ENCODE measurements at places on chromosomes 16 and 17.

DNA sequence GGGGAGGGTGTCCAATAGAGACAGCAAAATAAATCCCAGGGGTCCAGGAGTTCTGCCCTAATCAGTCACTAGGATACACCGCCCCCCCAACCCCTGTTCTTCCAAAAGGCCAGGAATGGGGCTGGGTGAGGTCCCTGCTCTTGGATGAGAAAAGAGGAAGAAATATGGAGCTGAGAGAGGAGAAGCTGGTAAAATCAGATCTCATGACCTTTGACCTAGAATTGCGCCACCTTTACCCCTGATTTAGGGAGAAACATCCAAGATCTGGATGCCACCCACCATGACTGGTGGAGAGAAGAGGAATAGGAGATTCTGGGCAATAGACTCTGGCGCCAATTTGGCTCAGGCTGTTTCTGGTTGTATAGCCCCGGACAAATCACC, 707 bp upstream of the CACNB1 start:
- H3K36me3 ChIP-seq, result peaks cover 19% of the 10 kb centered on the region
- H3K4me1 ChIP-seq, result peaks cover 24% of the 10 kb centered on the region
- DNase-seq, result no peak
- H3K4me3 ChIP-seq, result peak overlapping the region; percentile 75
- no peaks in the 10 kb centered on the region for H3K27me3 ChIP-seq

- peak; percentile 87 for DNase-seq
- no peak overlapping the region for H3K27ac ChIP-seq
- H3K4me1 ChIP-seq, result peaks cover 15% of the 10 kb centered on the region
- no peaks in the 10 kb centered on the region for H3K27me3 ChIP-seq
- no peak overlapping the region for H3K4me3 ChIP-seq
- H3K36me3 ChIP-seq, result peaks cover under 1% of the 10 kb centered on the region
These were observed 19.9 kb downstream of the SNX11 start for GRCh38 chr17:48127371-48128051.

- H3K36me3 ChIP-seq, result no peaks in the 10 kb centered on the region
- H3K27ac ChIP-seq, result no peak overlapping the region
- no peak overlapping the region for H3K4me3 ChIP-seq
- H3K4me1 ChIP-seq, result no peaks in the 10 kb centered on the region
- no peak for DNase-seq
These were observed 65.3 kb upstream of the CNEP1R1 start for GRCh38 chr16:49959552-49960277.

GRCh38 chr16:9658164-9658563, 524.1 kb downstream of the GRIN2A start:
- no peaks in the 10 kb centered on the region for H3K4me1 ChIP-seq
- no peaks in the 10 kb centered on the region for H3K27me3 ChIP-seq
- H3K36me3 ChIP-seq, result no peaks in the 10 kb centered on the region
- H3K27ac ChIP-seq, result no peak overlapping the region
- H3K4me3 ChIP-seq, result no peak overlapping the region
- DNase-seq, result no peak

GRCh38 chr16:30963925-30964511, 6.5 kb downstream of the SETD1A start:
- H3K36me3 ChIP-seq, result peaks cover 27% of the 10 kb centered on the region
- H3K4me1 ChIP-seq, result peaks cover 2% of the 10 kb centered on the region
- H3K27ac ChIP-seq, result no peak overlapping the region
- no peak for DNase-seq
- no peaks in the 10 kb centered on the region for H3K27me3 ChIP-seq

GRCh38 chr16:77679901-77680300, 42.4 kb upstream of the NUDT7 start:
- H3K27ac ChIP-seq, result no peak overlapping the region
- H3K27me3 ChIP-seq, result 0 out of 2 replicates have a peak, but pooled peaks cover 6% of the 10 kb centered on the region
- no peaks in the 10 kb centered on the region for H3K36me3 ChIP-seq
- DNase-seq, result no peak
- H3K4me3 ChIP-seq, result no peak overlapping the region

- no peaks in the 10 kb centered on the region for H3K4me1 ChIP-seq
- DNase-seq, result no peak
- H3K27ac ChIP-seq, result no peak overlapping the region
- peaks cover 44% of the 10 kb centered on the region for H3K27me3 ChIP-seq
These were observed 9.6 kb downstream of the KIF19 start for GRCh38 chr17:74335529-74336062.

GRCh38 chr16:86303787-86304678, 206.3 kb upstream of the FOXF1 start:
- H3K4me3 ChIP-seq, result no peak overlapping the region
- peaks cover 79% of the 10 kb centered on the region for H3K27me3 ChIP-seq
- no peak overlapping the region for H3K27ac ChIP-seq
- no peaks in the 10 kb centered on the region for H3K36me3 ChIP-seq
- no peak for DNase-seq

DNA sequence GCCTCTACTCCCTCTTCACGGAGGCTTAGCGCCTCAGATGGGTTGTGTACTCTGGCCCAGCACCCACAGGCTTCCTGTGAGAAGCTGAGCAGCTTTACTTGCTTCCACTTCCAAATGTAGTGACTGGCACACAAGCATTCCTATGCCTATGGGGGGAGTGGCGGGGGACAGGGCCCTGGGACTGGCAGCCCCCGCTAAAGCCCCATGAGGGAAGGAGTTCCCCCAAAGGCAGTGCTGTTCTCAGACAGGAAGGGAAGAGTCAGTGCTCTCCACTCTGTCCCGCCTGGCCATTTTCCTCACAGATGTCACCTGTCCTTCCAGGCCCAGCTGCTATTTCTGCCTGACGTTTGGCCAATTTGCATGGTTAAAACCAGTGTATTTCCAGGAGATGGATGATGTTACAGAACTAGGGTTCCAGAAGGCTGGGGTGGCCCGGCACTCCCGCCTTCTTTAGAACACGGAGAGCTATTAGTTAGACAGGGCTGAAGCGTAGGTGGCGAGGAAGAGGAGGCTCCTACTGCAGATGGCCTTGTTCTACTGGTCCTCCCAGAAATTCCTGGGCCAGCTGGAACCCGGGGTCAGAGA, 83.9 kb upstream of the FBXO47 start:
- H3K36me3 ChIP-seq, result no peaks in the 10 kb centered on the region
- no peak overlapping the region for H3K4me3 ChIP-seq
- H3K4me1 ChIP-seq, result no peaks in the 10 kb centered on the region
- no peak overlapping the region for H3K27ac ChIP-seq

DNA sequence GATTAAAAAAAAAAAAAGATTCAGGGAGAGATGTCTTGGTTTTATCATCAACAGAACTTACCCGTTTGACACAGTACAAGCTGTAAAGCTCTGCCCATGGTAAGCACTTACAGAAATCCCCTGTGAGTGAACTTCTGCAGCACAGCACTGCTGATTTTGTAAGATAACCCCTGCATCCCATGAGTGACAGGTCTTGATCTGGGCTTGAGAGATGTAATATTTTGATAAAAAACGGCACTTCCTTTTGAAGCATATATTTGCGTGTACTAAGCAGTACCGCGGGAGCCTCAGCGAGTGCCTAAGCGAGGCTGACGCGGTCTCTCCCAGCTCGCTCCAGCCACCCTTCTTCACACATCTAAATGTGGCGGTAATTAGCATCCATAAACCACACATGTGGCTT, 50.5 kb downstream of the IKZF3 start:
- H3K27ac ChIP-seq, result no peak overlapping the region
- DNase-seq, result no peak
- H3K4me3 ChIP-seq, result no peak overlapping the region
- no peaks in the 10 kb centered on the region for H3K36me3 ChIP-seq

DNA sequence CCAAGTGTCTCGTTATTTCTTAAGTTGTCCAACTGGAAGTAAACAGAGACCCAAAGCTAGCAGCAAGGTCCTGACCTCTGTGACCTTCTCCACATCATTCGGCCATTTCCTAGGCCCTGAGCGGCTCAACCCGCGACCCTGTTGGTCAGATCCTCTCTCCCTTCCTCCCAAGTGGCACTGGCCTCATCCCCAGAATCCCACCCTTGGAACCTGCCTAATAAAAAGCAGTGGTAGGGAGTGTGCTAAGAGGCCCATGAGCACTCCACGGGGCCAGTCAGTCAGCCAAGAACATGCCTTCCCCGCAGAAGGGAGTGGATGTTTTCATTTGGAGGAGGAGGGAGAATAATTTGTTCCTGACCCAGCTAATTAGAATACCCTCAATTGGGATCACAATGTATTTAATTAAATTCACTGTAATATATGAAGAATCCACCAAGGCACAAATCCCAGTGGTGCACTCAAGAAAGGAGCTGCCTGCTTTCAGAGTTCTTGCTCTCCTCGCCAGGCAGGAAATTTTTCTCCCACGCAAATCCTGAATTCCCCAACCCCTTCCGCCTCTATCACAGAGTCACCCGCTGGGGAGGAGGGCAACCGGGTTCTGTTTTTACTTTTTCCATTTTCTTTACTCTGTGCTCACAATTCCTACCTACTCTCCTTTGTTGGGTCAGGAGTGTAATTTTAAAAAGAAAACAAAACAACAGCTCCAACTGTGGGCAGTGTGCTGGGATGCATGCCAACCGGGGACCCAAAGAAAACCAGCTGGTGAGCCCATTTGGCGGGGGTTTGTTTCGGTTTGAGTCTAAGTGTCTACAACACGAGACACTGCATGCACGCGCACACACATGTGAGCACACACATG, 153.4 kb downstream of the ZFHX3 start:
- no peak overlapping the region for H3K27ac ChIP-seq
- H3K36me3 ChIP-seq, result no peaks in the 10 kb centered on the region
- no peaks in the 10 kb centered on the region for H3K4me1 ChIP-seq
- H3K4me3 ChIP-seq, result no peak overlapping the region

DNA sequence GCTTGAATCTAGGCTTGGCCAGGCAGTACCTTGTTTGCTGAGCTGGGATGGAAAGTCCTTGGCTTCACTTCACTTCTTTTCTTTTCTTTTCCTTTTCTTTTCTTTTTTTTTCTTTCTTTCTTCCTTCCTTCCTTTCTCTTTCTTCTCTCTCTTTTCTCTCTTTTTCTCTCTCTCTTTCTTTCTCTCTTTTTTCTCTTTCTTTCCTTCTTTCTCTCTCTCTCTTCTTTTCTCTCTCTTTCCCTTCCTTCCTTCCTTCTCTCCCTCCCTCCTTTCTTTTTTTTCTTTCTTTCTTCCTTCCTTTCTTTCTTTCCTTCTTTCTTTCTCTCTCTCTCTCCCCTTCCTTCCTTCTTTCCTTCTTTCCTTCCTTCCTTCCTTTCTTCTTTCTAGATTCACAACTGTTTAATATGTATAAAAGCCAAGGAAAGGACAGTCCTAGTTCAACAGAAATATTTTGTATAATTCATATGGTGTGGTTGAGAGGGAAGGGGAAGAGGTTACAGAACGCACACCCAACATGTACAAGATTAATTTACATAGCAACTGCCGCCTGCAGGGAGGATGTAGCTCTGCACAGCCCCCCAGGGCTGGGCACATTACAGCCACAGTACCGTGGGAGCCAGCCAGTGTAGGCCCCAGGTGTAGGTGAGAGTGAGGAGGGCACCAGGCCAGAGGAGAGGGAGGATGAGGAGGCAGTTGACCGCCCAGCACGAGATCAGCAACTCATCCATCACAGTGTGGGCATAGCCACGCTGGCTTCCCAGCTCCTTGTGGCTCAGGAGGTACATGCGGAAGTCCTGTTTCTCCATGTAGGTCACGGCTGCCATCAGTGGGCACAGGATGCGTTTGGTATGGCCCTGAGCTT, 9.7 kb upstream of the ITGB3 start:
- no peaks in the 10 kb centered on the region for H3K27me3 ChIP-seq
- no peak overlapping the region for H3K27ac ChIP-seq
- no peak overlapping the region for H3K4me3 ChIP-seq
- no peaks in the 10 kb centered on the region for H3K36me3 ChIP-seq
- H3K4me1 ChIP-seq, result peaks cover 21% of the 10 kb centered on the region

DNA sequence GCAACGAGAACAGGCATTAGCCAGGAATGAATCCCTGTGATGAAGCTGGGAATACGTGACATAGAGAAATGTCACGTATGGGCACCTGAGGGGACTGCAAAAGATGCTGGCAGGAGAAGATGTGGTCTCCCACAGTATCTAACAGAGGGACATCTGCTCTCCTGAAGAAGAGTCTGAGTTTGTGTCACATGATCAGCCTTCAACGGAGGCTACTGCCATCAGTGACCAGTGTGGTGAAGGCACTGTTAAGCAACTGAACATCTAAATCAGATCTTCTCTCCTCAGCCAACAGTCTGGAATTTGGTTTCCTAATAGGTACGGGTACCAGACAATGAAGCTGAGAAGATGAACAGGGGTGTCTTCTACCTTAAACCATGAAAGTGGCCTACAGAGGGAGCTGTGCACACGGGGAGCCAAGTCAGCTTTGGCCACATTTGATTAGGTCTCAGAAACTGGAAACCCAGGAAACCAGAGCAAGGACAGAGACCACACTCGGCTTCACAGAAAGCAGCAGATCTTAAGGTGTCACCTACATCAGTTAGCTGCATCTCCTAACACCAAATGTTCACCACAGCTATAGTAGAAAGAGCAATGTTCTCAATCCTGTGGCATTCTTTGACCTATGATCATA, 41.8 kb downstream of the BRD7 start:
- no peak overlapping the region for H3K4me3 ChIP-seq
- DNase-seq, result peak; percentile 58
- no peaks in the 10 kb centered on the region for H3K27me3 ChIP-seq
- peaks cover 18% of the 10 kb centered on the region for H3K36me3 ChIP-seq

DNA sequence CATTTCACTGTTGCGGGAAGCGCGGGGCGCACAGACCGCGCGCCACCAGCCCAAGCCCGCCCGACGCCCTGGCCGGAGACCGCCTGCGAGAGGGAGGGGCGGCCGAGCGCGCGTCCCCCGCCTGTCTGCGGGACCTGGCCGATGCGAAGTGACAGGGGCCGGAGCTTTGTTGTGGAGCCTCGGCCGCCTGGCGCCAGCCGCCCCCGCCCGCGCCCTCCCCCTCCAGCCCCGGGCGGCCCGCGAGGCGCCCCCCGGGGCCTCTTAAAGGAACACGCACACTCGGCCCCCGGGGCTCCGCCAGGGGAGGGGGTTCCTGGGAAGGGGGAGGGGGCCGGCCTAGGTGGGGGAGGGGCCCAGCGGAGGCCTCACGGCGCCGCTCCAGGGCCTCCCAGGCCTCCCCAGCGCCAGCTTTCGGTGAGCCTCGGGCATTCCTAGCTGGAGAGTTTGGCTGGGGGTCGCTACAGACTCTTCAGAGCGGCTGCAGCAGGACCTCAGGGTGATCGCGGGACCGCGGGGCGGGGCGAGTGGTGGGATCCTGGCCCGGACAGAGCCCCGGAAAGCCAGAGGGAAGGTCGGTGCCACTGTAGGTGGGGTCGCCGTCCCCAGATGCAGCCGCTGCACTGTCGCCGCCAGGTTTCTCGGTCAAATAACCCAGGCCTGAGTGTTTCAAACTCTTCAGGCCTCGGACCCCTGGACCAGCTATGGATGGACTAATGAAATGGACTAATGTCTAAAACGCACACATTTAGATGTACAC, 2.4 kb upstream of the TBX2 start:
- no peak for DNase-seq
- no peaks in the 10 kb centered on the region for H3K27me3 ChIP-seq
- no peaks in the 10 kb centered on the region for H3K36me3 ChIP-seq
- H3K4me1 ChIP-seq, result peaks cover 24% of the 10 kb centered on the region
- peak overlapping the region; percentile 72 for H3K4me3 ChIP-seq
- H3K27ac ChIP-seq, result no peak overlapping the region

- H3K4me3 ChIP-seq, result no peak overlapping the region
- H3K27ac ChIP-seq, result no peak overlapping the region
- no peaks in the 10 kb centered on the region for H3K36me3 ChIP-seq
- H3K27me3 ChIP-seq, result no peaks in the 10 kb centered on the region
- peaks cover 8% of the 10 kb centered on the region for H3K4me1 ChIP-seq
- no peak for DNase-seq
These were observed 30.0 kb upstream of the ADGRG1 start for GRCh38 chr16:57598437-57598836.

- H3K36me3 ChIP-seq, result no peaks in the 10 kb centered on the region
- no peak overlapping the region for H3K27ac ChIP-seq
- H3K27me3 ChIP-seq, result no peaks in the 10 kb centered on the region
- no peaks in the 10 kb centered on the region for H3K4me1 ChIP-seq
- no peak overlapping the region for H3K4me3 ChIP-seq
- no peak for DNase-seq
These were observed 11.5 kb upstream of the ATXN1L start for GRCh38 chr16:71834291-71834690.
